ENCODE measurements at places on chromosomes 12 and 14.

DNA sequence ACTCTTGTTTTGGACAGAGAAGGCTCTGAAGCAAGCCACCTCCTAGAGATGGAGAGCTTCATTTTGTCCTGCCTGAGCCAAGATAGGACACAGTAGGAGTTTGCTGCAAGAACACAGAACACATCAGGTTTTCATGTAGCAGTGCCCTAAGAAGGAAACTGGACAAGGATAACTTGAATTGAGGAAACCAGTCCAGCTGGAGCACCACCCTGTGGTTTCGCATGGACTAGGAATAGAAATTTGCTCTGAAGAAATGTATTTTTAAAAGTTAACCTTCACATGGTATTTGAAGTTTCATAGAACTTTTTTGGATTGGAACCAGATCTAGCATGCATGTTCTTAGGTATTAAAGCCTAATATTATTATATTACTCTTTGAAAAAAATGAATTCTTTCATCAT, 68.8 kb downstream of the RERG start:
- no peak for DNase-seq

DNA sequence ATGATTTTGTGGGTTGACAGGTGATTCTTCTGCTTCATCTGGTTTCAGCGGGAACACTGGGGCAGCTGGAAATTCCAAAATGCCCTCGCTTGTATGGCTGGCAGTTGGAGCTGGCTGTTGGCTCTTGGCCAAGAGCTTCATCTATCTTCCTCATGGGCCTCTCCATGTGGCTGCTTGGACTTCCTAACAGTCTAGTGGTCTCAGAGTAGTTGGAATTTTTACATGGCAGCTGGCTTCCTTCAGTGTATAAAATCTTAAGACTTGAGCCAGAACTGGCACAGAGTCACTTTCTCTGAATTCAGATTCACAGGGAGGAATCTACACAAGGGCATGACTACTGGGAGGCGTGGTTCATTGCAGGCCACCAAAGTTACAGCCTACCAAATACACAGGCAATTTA, 204.9 kb upstream of the RMST start:
- no peak for DNase-seq

DNA sequence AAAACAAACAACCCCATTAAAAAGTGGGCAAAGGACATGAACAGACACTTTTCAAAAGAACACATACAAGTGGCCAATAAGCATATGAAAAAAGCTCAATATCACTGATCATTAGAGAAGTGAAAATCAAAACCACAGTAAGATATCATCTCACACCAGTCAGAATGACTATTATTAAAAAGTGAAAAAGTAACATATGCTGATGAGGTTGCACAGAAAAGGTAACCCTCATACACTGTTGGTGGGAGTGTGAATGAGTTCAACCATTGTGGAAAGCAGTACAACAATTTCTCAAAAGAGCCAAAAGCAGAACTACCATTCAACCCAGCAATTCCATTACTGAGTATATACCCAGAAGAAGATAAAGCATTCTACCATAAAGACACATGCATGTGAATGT, 18.2 kb downstream of the PDE6H start:
- no peak for DNase-seq

DNA sequence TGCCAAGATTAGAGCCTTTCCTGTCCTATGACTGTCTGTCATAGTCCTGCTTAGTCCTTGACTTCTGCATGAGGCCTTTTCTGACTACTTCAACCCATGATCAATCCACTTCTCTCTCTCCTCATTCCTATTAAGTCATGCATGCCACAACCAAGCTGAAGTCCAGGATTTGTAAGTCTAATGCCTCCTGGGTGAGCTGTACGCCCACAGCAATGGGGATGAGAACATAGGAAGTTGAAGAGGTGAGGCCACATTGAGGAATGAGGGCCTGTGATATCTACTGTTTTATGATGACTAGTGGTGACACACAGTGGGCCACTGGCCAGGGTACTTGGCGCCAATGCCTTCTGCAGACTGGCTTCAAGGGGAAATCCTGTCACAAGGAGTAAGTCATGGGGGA, 994.1 kb upstream of the TMEM132C start:
- no peak for DNase-seq

GRCh38 chr12:114625294-114625851, 58.6 kb downstream of the TBX3 start:
- no peak for DNase-seq

DNA sequence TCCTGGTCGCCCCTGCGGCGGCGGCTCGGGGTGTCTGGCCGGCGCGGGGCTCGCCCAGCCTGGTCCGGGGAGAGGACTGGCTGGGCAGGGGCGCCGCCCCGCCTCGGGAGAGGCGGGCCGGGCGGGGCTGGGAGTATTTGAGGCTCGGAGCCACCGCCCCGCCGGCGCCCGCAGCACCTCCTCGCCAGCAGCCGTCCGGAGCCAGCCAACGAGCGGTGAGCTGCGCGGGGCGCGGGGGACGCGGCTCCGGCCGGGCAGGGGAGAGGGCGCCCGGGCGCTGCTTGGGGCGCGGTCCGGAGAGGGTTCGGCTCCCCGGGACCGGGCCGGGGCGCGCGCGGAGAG, at the start of gene LGALS3:
Gene LGALS3 (plus strand): TSS at position 167 of the 342 bp plus-strand sequence. CDS start 8,122 bp downstream, outside the sequence.
- DNase-seq = no peak

GRCh38 chr14:23126548-23127278, 7.7 kb upstream of the CEBPE start:
- DNase-seq = no peak

DNA sequence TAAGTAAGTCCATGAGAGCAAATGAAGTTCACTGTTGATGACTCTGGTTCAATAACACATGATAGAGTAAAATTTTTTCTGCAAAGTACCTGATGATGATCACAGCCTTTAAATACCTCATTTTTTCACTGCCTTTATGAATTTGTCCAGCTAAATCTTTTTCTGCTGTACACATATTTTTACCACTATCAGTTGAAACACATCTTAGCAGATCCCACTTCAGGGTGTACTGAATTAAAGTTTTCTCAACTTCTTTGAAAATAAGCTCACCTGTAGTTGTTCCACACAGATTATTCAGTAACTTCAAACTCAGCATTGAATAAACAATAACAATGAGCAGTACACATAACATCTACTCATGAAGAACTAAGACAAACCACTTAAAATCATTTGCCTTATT, 385.9 kb downstream of the NELL2 start:
- no peak for DNase-seq

GRCh38 chr14:23436327-23437132, 1.1 kb upstream of the MYH7 start:
- DNase-seq = no peak

GRCh38 chr14:68131907-68132306, 312.3 kb downstream of the RAD51B start:
- DNase-seq = no peak

GRCh38 chr12:93751864-93752610, 74.9 kb downstream of the CRADD start:
- DNase-seq = no peak

GRCh38 chr12:11981121-11981733, 89.5 kb upstream of the BCL2L14 start:
- DNase-seq = peak; percentile 60

GRCh38 chr12:50529345-50529744, 24.6 kb downstream of the DIP2B start:
- no peak for DNase-seq

- no peak for DNase-seq
Measured at GRCh38 chr12:1811281-1811947, 9.0 kb upstream of the LRTM2 start.

DNA sequence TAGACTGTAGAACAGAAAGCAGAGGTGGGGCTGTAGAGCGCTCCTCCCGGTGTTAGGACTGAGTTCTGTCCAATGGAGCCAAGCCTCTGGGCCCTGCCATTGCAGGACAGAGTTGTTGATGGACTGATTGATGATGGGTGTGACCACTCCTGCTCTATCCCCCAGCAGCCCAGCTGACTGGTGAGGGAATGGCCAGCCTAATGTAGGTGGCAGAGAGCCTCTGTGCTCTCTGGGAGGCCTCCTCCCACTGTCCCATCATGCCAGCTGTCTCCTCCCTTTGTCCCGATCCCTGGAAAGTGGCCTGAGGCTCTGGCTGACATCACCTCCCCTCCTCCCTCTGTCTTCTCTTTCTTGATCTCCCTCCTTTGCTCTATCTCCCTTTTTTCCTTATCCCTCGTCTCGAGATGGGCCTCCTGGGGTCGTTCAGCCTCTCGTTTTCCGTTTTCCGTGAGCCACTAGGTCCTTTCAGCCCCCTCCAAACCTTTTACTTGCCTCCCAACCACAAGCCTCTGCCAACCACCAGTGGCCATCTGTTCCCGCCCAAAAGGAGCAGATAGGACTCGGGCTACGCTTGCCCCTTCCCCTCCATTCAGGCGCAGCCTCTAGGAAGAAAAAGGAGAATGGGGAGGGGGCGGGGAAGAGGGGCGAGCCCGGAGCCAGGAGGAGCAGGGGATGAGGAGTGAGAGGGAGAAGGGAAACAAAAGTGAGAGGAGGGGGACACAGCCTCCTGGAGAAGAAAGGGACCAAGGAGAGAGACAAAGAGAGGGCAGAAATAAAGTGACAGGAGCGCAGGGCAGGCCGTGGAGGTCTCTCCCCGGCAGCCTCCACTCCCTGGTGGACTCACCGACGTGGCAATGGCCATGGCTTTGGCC, 572 bp downstream of the EFS start:
- no peak for DNase-seq

DNA sequence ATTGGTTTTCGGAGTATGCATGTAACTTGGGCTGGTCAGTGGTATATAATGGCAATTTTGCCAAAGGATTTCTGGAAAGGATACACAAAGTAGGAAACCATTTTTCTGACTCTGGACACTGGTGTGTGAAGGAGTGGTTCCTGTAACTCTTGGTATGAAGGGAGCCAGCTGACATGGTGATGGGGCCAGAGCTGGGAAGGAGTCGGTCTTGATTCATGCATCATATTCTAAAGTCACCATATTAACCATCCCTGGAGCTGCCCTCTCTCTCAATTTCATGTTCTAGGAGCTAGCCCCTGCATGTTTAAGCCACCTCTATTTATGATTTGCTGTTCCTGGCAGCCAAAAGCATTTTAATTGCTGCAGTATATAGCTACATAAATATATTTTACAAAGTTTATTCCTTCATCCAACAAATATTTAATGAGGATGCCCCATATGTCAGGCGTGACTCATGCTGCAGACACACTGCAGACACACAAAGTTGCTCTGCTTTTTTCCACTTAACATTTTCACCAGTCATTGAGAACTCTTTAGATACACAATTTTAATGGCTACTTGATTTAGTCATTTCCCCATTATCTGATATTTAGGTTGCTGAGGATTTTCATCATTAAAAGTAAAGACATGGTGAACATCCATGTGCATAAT, 78.7 kb upstream of the PSMC1 start:
- no peak for DNase-seq

GRCh38 chr12:107685360-107686248, at the start of gene PWP1:
TSS of gene PWP1 (plus strand) at chr12:107685799. CDS start at chr12:107685900, 101 bp downstream.
- DNase-seq = peak; percentile 94

DNA sequence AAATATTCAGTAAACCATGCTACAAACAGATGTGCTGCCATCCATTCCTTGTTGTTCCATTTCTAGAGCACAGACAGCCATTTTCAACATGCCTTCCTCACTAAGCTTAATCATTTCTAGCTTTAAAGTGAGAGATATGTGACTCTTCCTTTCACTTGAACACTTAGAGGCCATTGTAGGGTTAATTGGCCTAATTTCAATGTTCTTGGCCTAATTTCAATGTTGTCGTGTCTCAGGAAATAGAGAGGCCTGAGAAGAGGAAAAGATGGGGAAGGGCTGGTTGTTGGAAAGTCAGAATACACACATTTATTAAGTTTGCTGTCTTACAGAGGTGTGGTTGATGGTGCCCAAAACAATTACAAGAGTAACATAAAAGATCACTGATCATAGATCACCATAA, 435.1 kb downstream of the ZFP36L1 start:
- no peak for DNase-seq

DNA sequence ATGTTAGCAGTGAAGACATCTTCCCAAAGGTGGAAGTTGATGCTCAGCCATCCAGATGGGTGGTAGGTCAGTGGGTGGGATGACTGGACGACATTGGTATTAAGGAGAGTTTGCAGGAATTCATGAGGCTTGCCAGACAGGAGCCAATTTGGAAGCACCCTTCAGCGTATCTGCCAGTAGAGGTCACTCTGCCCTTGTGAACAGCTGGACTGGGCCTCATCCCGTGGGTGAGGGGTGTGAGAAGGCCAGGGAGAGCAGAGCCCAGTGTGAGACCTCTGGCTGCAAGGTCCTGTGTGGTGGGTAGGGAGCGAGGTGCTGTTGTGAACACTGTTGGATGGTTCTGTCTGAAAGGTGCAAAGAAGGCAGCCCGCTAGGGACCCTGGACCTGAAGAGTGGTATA, 37.7 kb downstream of the SLC5A8 start:
- DNase-seq = no peak

- no peak for DNase-seq
Measured at GRCh38 chr14:53683229-53683628, 273.4 kb downstream of the BMP4 start.

GRCh38 chr14:80587096-80587724, 354.3 kb downstream of the CEP128 start:
- peak; percentile 7 for DNase-seq

- no peak for DNase-seq
Measured at GRCh38 chr14:67557118-67557517, 24.0 kb downstream of the PLEKHH1 start.

- DNase-seq = no peak
Measured at GRCh38 chr12:56878010-56878339, 56.2 kb downstream of the SDR9C7 start.

GRCh38 chr14:36281309-36281708, 39.1 kb downstream of the MBIP start:
- no peak for DNase-seq

DNA sequence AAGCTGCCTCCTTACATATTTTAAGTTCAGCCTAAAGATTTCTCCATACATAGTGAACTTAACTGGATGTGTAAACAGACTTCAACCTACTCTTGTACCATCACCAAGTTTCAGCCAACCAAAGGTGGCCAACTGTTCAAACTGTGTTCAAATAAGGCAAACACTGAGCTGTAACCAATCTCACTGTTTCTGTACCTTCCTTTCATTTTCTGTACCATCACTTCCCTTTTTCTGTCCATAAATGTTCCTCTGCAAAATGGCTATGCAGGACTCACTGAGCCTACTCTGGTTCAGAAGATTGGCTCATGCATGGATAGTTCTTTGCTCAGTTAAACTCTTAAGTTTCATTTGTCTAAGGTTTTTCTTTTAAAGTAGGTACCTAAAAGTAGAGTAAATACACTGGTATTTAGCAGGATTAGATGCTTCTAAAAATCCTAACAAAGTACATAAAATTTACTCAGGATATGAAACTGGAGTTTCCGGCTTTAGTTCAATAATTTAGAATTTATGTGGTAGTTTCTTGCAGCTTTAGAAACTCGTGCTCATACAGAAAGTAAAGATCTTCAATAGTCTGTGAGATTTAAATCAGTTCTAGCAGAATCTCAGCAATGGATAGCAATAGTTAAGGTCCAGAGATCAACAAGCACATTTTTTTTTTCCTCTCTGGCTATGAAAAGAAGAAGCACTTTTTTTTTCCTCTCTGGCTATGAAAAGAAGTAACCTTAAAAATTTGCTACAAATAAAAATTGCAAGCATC, 282.0 kb upstream of the PPFIA2 start:
- DNase-seq = no peak
